ENCODE measurements at places on chromosomes 13 and 19.

GRCh38 chr13:25890671-25891212 is 161.1 kb downstream of the SHISA2 start:
- DNase-seq = no peak

- DNase-seq = no peak
Observed at GRCh38 chr19:39236527-39236926, 8.3 kb downstream of the IFNL3 start.

DNA sequence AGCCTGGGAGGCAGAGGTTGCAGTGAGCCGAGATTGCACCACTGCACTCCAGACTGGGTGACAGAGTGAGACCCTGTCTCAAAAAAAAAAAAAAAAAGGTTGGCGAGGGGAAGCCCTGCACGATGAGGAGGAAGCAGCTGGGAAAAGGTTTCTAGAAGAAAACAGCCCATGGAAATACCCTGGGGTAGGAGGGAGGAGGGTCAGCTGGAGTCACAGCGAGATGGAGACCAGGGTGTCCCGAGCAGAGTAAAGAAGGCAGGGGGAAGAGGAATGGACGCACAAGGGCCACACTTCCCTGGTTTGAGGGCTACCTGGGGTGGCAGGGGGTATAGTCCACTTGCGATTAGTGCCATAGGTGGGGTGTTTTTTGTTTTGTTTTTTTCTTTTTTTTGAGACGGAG is 6.4 kb downstream of the KANK3 start:
- no peak for DNase-seq

DNA sequence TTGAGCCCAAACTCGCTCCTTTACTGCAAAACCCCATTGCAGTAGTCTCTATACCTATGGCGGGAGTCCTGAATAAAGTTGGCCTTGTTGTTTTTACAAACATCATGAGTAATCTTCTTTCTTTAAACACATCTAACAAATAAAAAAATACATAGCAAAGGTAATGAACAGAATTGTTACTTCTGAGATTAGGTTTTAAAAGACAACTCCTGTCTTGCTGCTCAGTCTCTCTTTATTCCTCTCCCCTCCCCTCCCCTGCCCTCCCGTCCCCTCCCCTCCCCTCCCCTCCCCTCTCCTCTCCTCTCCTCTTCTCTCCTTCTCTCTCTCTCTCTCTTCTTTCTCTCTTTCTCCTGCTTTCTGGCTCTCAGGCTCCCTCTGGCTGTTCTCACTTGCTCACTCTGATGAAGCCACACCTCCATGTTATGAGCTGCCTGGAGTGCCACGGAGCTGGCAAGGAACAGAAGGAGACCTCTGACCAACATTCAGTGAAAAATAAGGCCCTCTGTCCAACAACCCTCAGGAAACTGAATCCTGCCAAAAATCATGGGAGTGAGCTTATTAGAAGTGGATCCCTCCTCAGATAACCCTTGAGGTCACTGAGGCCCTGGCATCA is 300.7 kb upstream of the MIR17HG start:
- DNase-seq = no peak

- no peak for DNase-seq
Observed at GRCh38 chr19:23800271-23800670, 41.6 kb upstream of the ZNF681 start.

GRCh38 chr19:55368701-55369563 is 1.3 kb downstream of the IL11 start:
- DNase-seq = no peak

GRCh38 chr13:33345842-33346241 is 60.3 kb upstream of the STARD13 start:
- DNase-seq = no peak

DNA sequence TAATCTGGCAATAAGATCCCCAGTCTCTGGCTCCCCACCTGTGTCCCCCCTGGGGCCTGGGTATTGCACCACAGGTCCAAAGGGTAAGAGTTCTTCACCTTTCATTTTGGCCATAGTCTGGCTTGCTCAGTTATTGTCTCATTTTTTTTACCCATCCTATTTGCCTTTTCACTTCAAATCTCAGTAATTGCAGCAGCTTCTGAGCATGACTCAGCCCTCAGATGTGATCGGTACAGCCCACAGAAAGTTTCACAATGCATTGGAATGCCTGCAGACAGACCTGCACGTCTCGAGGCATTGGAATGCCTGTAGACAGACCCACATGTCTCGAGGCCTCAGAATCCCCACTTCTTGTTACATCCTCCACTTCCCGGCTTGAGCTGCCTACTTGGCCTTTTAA is 173.6 kb downstream of the NUFIP1 start:
- DNase-seq = no peak

GRCh38 chr19:1080360-1081161 is 13.6 kb downstream of the ARHGAP45 start:
- DNase-seq = no peak

All from right renal pelvis (tissue), 4 donors.